RWPE2 (cell line): ENCODE measurements at places on chromosomes 4 and X.

GRCh38 chrX:19566359-19567222 is 51.3 kb upstream of the MAP3K15 start:
- H3K27ac ChIP-seq, result no peak overlapping the region
- no peak overlapping the region for H3K4me3 ChIP-seq
- no peak for DNase-seq

GRCh38 chr4:139593091-139593564 is 37.1 kb upstream of the SETD7 start:
- DNase-seq, result no peak
- no peaks in the 10 kb centered on the region for H3K36me3 ChIP-seq
- H3K4me3 ChIP-seq, result no peak overlapping the region
- H3K4me1 ChIP-seq, result peaks cover 14% of the 10 kb centered on the region

GRCh38 chr4:38166082-38166481 is 205.9 kb downstream of the PTTG2 start:
- no peak overlapping the region for H3K4me3 ChIP-seq
- no peaks in the 10 kb centered on the region for H3K36me3 ChIP-seq
- H3K27ac ChIP-seq, result no peak overlapping the region
- DNase-seq, result no peak

- peak; percentile 25 for DNase-seq
- H3K36me3 ChIP-seq, result no peaks in the 10 kb centered on the region
- H3K4me3 ChIP-seq, result no peak overlapping the region
- H3K27ac ChIP-seq, result no peak overlapping the region
- H3K27me3 ChIP-seq, result peaks cover 15% of the 10 kb centered on the region
These were observed 8.4 kb upstream of the DUSP9 start for GRCh38 chrX:153638436-153639176.

GRCh38 chr4:7366954-7367353 is 67.8 kb downstream of the PSAPL1 start:
- H3K4me3 ChIP-seq, result no peak overlapping the region
- peaks cover 34% of the 10 kb centered on the region for H3K27me3 ChIP-seq
- no peaks in the 10 kb centered on the region for H3K36me3 ChIP-seq
- no peaks in the 10 kb centered on the region for H3K4me1 ChIP-seq

- H3K4me3 ChIP-seq, result no peak overlapping the region
- no peaks in the 10 kb centered on the region for H3K27me3 ChIP-seq
- H3K4me1 ChIP-seq, result no peaks in the 10 kb centered on the region
These were observed 155.1 kb downstream of the ANXA5 start for GRCh38 chr4:121541696-121542095.

GRCh38 chrX:15336023-15336413 is 695 bp upstream of the PIGA start:
- no peaks in the 10 kb centered on the region for H3K4me1 ChIP-seq
- no peaks in the 10 kb centered on the region for H3K27me3 ChIP-seq
- no peak for DNase-seq

GRCh38 chrX:103637604-103638338 is 9.0 kb downstream of the TCEAL1 start:
- no peak overlapping the region for H3K4me3 ChIP-seq
- H3K4me1 ChIP-seq, result peaks cover 11% of the 10 kb centered on the region
- peak overlapping the region; percentile 54 for H3K27ac ChIP-seq
- DNase-seq, result no peak
- H3K36me3 ChIP-seq, result no peaks in the 10 kb centered on the region

GRCh38 chrX:15321447-15321846 is 6.0 kb upstream of the ASB11 start:
- DNase-seq, result no peak
- no peak overlapping the region for H3K27ac ChIP-seq
- H3K4me1 ChIP-seq, result no peaks in the 10 kb centered on the region
- H3K27me3 ChIP-seq, result no peaks in the 10 kb centered on the region

DNA sequence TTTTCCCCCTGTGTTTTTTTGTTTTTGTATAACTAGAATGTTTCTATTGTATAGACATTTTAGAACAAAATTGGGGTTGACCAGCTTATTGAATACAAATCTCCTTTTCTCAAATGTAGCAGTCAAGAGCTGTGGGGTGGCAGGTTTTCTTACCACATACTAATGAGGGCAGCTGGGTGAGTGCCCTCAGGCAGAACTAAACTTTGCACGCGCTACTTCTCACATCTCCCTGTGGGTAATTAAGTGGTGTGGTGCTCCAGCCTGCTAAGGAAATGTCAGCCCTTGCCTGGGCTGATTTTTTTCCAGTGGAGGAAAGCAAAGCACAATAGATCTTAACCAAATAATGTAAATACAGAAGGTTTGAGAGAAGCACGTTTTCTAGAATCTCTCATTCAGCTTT is 717.6 kb upstream of the TENM3 start:
- H3K27me3 ChIP-seq, result no peaks in the 10 kb centered on the region
- H3K27ac ChIP-seq, result no peak overlapping the region
- no peak for DNase-seq
- H3K4me3 ChIP-seq, result no peak overlapping the region
- H3K4me1 ChIP-seq, result no peaks in the 10 kb centered on the region
- no peaks in the 10 kb centered on the region for H3K36me3 ChIP-seq

GRCh38 chr4:15683143-15683495 is 1.5 kb downstream of the FAM200B start:
- peak overlapping the region; percentile 57 for H3K4me3 ChIP-seq
- no peaks in the 10 kb centered on the region for H3K27me3 ChIP-seq
- peaks cover 56% of the 10 kb centered on the region for H3K36me3 ChIP-seq

DNA sequence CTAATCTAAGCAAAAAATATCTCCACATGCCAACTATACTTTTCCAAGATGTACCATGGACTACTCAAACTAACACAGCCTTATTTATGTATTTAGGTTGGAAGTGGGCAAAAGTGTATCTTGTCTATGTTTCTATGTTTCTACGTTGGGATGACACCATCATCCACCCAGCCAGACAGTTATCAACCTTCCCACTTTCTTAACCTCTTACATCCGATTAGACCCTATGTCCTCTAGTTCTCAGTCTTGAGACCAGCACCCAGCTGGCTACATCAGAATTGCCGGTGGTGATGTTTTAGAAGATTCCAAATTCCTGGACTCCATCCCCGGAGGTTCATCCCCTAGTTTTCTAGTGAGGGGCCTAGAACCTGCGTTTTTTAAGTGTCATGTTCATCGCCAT is 1.0 kb upstream of the AASDH start:
- H3K27ac ChIP-seq, result no peak overlapping the region
- H3K4me3 ChIP-seq, result peak overlapping the region; percentile 46
- H3K27me3 ChIP-seq, result no peaks in the 10 kb centered on the region
- H3K36me3 ChIP-seq, result no peaks in the 10 kb centered on the region; the same call in none of the 2 replicates
- peaks cover 5% of the 10 kb centered on the region for H3K4me1 ChIP-seq

DNA sequence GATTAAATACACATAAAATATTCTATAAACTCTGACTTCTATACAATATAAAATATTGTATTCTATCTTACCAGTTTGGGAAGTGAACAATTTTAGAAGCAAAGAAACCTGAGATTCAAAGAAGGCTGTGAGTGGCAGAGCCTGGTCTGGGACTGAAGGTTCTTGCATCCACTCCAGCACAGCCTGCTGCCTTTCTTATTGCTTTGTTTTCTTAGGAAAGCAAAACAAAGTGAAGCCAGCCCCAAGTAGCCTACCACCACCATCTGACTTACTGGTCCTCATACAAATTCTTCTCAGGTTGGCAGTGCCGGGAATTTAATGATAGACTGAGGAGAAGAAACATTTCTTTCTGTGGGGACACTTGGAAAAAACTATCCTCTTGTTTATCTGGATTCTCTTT is 129.7 kb upstream of the SMAD1 start:
- no peaks in the 10 kb centered on the region for H3K4me1 ChIP-seq
- no peaks in the 10 kb centered on the region for H3K36me3 ChIP-seq
- no peak overlapping the region for H3K4me3 ChIP-seq
- no peaks in the 10 kb centered on the region for H3K27me3 ChIP-seq
- DNase-seq, result no peak

DNA sequence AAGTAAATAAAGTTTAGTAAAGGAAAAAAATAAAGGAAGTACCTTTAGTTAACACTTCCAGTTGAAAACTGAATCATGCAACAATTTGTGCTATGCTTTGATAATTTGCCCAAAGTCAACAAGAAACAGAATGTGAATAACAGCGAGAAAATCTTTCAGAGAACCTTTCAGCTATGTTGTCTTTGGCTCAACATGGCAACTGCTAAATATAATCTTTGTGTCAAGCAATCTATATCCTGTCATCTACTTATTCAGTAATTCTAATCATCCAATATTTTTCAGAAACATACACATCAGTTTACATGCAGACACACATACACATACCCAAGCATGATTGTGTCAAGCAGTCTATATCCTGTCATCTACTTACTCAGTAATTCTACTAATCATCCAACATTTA is 136.0 kb upstream of the PABPC4L start:
- no peaks in the 10 kb centered on the region for H3K4me1 ChIP-seq
- DNase-seq, result no peak
- no peak overlapping the region for H3K27ac ChIP-seq
- no peaks in the 10 kb centered on the region for H3K27me3 ChIP-seq

DNA sequence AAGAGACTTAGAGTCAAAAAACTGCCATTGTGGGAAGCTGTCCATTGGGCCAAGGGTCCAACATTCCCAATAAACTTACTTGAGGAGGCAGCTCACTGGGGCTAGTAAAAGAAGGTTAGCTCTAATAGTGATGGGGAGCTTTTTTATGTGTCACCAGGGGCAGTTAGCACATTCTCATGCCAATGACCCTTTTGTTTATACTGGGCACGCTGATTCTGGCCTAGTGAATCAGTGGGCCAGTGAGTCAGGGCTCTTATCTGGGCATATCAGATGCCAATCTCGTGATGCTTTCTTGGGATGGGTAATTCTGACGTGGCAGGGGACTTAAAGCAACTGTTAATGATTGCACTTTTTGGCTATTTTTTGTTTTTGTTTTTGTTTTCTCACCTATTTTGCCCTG is 27.8 kb downstream of the TCEAL1 start:
- DNase-seq, result peak; percentile 71
- no peaks in the 10 kb centered on the region for H3K36me3 ChIP-seq
- no peaks in the 10 kb centered on the region for H3K27me3 ChIP-seq
- peak overlapping the region; percentile 66 for H3K27ac ChIP-seq

DNA sequence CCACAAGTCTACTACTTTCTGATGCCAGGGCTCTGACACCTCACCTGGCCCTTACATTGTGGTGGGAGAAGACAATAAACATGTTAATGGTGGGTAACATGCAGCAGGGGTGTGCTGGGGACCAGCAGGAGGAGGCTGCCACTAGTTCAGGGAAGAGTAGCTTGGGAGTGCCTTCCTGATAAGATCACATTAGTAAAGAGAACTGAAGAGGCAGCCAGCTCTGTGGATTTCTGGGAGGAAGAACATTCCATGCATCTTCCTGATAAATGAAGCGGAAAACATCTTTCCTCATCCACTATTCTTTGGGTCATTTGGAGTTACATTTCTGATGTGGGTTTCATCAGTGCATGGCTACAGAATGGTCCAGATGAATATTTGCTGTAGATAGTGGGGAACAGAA is 9.0 kb downstream of the RNF150 start:
- no peak overlapping the region for H3K27ac ChIP-seq
- H3K4me1 ChIP-seq, result no peaks in the 10 kb centered on the region
- no peak for DNase-seq
- no peaks in the 10 kb centered on the region for H3K27me3 ChIP-seq
- no peaks in the 10 kb centered on the region for H3K36me3 ChIP-seq

DNA sequence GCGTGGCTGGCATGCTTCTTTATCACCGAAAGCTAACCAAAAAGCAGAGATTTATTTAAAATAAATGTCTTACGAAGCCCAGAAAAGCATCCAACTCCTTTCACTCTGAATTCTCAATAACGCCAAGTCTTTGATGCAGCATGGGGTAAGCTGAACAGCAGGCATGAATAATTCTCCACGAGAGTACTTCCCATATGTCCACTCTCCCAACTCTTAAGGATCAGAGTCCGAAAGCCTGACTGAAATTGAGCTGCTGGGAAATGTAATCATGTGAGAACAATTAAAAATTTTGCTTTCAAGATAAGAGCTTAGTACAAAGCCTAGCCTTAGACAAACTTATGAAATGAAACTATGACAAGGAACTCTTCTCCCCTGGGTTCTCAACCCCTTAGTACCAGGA is 7.5 kb upstream of the SLC39A8 start:
- no peak for DNase-seq
- no peak overlapping the region for H3K27ac ChIP-seq
- no peaks in the 10 kb centered on the region for H3K4me1 ChIP-seq
- H3K36me3 ChIP-seq, result no peaks in the 10 kb centered on the region
- H3K4me3 ChIP-seq, result no peak overlapping the region

- peaks cover 18% of the 10 kb centered on the region for H3K4me1 ChIP-seq
- H3K27ac ChIP-seq, result no peak overlapping the region
- DNase-seq, result no peak
- H3K36me3 ChIP-seq, result no peaks in the 10 kb centered on the region
- H3K4me3 ChIP-seq, result no peak overlapping the region
These were observed 118.4 kb downstream of the KLHL13 start for GRCh38 chrX:117998171-117998570.

GRCh38 chr4:55397520-55398321 is 2.0 kb downstream of the TMEM165 start:
- peak overlapping the region; percentile 88 for H3K4me3 ChIP-seq
- H3K27me3 ChIP-seq, result no peaks in the 10 kb centered on the region
- H3K4me1 ChIP-seq, result peaks cover 15% of the 10 kb centered on the region
- H3K27ac ChIP-seq, result peak overlapping the region; percentile 82

DNA sequence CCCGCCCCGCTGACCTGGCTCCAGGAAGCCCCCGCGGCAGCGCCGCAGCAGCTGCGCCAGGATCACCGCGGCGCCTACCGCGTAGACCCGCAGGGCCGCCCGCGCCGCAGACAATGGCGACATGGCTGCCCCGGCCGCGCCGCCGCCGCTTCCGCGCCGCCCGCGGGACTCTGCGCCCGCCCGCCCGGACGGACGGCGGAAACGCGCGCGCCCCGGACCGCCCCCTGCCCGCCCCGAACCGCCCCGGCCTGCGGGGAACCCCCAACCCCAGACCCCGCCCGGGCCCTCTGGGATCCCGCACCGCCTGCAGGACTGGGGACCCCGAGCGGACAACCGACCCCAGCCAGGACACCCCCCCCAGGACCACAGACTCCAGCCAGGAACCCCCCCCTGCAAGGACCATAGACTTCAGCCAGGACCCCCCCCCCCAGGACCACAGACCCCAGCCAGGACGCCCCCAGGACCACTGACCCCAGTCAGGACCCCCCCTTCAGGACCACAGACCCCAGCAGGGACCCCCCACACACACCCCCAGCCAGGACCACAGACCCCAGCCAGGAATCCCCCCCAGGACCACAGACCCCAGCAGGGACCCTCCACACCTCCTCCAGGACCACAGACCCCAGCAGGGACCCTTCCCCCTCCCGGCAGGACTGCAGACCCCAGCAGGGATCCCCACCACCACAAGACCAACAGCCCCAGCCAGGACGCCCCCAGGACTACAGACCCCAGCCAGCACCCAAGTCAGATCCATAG is at the start of the genes DHRSX and ZBED1:
TSS of gene DHRSX (minus strand) at position 174 of the 756 bp plus-strand sequence. CDS start at position 123, 51 bp downstream.
TSS of gene ZBED1 (minus strand) at position 174 of the 756 bp plus-strand sequence. CDS start 10,257 bp downstream, outside the sequence.
- no peaks in the 10 kb centered on the region for H3K27me3 ChIP-seq
- peak within 1 kb of the TSS; percentile 53 for H3K27ac ChIP-seq
- peaks cover 18% of the 10 kb centered on the region for H3K36me3 ChIP-seq

GRCh38 chr4:147409350-147409749 is 71.5 kb upstream of the EDNRA start:
- no peak overlapping the region for H3K27ac ChIP-seq
- no peak for DNase-seq
- H3K4me1 ChIP-seq, result no peaks in the 10 kb centered on the region
- H3K36me3 ChIP-seq, result no peaks in the 10 kb centered on the region
- H3K4me3 ChIP-seq, result no peak overlapping the region
